ENCODE measurements at places on chromosomes 6 and 20.

DNA sequence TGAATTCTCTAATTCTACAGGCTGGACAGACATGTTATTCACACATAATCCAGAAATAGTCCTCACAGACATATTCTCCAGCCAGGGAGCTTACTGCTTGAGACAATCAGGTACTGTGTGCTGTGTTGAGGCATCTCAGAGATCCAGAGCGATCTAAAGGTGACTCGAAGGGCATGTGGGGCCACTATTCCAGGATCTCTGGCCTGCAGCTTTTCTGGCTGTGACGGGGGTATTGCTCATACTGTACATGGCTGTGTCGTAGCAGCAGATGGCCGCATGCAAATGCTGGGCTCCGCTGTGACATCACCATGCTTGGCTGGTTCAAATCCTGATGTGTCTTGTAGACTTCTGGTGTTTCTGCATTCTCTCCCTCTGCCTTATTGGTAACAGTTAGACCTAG, 37.8 kb downstream of the CD109 start:
- DNase-seq = no peak

DNA sequence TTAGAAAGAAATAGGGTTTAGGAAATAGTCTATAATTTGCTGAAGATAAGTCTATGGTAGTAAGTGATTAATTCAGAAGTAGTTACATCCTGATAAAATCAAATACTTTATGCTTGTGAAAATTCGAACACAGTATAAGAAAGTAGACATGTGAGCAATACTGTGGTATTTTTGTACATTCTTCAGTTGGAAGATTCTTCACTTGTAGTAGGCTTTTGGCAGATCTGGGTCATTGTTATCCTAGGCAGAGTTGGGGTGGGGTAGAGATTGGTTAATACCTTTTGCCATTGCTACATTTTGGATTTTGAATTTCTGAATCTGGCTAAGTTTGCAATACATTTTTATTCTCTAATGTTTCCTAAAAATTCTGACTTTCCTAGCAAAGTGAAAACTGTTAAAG, 197.5 kb downstream of the BCKDHB start:
- no peak for DNase-seq

GRCh38 chr6:88008411-88008810, 39.2 kb upstream of the SPACA1 start:
- DNase-seq = peak; percentile 44

GRCh38 chr6:44787254-44787834, 399.8 kb downstream of the CDC5L start:
- DNase-seq = no peak

GRCh38 chr6:83352424-83353061, 78.3 kb downstream of the ME1 start:
- DNase-seq = no peak

GRCh38 chr6:4297348-4297747, 162.0 kb upstream of the ECI2 start:
- DNase-seq = no peak

- peak; percentile 20 for DNase-seq
These were observed 38.7 kb upstream of the RIPOR2 start for GRCh38 chr6:24974182-24975171.

GRCh38 chr20:56212091-56212490, 36.4 kb upstream of the MC3R start:
- no peak for DNase-seq
